Stimulated activated CD4-positive, alpha-beta T cell treated with anti-CD3 and anti-CD28 coated beads, Interleukin-2, amount 100 ng/mL, for 24 hours (primary cell): ENCODE measurements at places on chromosomes 7 and 10.

GRCh38 chr10:1195828-1196227 is 139.6 kb downstream of the WDR37 start:
- DNase-seq = no peak

DNA sequence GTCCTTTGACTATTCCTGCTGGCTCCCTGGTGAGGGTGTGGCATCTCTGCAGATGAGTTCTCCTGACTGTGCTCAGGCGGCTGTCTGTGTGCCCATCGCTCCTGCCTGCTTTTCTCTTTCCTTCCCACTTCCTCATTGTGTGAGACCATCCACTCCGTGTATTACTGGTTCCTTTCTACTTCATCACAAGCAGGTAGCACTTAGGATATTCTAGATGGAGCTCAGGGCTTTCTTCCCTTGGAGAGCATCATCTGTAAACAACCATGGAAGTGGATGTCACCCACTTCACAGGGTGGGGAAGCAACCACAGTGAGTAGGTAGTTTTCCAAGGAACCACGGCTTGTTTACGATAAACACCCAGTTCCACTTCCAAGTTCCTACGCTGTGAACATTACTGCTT is 15.7 kb downstream of the DNAJB6 start:
- no peak for DNase-seq

GRCh38 chr7:35255443-35256255 is 1.7 kb upstream of the TBX20 start:
- DNase-seq = no peak

- no peak for DNase-seq
Measured at GRCh38 chr10:99236627-99237309, 1.1 kb upstream of the HPSE2 start.

GRCh38 chr10:22252801-22253579 is 35.2 kb upstream of the EBLN1 start:
- DNase-seq = peak; percentile 42

GRCh38 chr10:99742254-99742653 is 10.2 kb downstream of the CUTC start:
- no peak for DNase-seq

DNA sequence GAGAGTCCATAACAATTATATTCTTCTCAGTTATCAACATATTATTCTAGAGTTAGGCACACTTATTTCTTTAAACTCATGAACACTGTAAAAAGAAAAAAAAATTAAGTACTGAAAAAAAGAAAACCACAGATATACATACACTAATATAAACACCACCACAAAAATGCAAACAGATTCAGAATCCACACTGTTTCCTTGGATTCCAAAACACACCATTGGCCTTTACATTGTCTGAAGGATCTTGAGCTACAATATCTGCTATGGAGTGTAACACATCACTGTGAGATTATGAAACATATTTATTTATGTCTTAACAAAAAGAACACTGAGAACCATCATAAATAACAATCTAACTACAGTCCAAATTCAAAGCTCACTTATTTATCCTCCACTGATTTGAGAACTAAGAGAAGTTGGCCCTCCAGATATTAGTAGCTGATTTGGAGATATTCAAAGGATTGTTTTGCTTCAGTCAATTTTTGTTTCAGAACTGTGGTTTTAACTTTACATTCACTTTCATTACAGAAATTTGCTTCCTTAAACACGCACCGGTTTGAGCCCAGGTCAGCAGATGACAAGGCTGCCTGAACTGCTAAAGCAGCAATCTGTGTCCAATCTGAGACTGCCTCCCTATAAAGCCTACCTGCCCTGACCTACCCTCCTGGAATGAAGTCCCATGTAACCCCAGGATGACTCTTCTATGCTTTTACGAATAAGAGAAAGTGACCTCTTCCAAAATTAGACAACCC is 47.0 kb upstream of the CDK1 start:
- DNase-seq = peak; percentile 26

- peak; percentile 74 for DNase-seq
Measured at GRCh38 chr7:158973440-158973839, 117.1 kb downstream of the DYNC2I1 start.
